ENCODE measurements at places on chromosomes 2 and 18. TPM values are rescaled to one million over a fixed set of nuclear protein-coding genes. Genes with fewer than 3 reads are reported as not detected.
A peak's percentile ranks its signal among the peaks of the same experiment; 100 is the strongest.

GRCh38 chr18:28635530-28635929, 458.6 kb upstream of the CDH2 start:
- H3K4me3 ChIP-seq, result no peak overlapping the region
- H3K27ac ChIP-seq, result no peak overlapping the region
- no peaks in the 10 kb centered on the region for H3K4me1 ChIP-seq
- DNase-seq, result no peak

THADA gene
- 39.9 TPM for total RNA-seq

TPRKB gene
- total RNA-seq, result 36.7 TPM

DNA sequence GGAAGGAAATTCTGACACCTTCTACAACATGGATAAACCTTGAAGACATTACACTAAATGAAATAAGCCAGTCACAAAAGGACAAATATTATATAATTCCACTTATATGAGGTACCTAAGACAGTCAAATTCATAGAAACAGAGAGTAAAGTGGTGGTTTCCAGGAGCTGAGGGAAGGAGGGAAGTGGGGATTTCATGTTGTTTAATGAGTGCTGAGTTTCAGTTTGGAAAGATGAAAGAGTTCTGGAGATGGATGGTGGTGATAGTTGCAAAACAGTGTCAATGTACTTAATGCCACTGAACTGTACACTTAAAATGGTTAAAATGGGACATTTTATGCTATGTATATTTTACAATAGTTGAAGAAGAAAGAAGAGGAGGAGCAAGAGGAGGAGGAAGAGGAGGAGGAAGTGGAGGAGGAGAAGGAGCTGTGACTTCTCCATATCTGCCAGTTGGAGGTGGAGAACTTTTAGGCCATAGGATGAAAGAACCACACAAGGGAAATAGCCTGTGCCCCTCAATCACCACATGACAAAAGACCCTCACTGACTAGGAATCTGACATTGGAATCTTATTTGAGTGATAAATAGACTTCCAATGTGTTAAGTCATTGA, 55.3 kb upstream of the LGALSL start:
- no peak for DNase-seq
- H3K4me3 ChIP-seq, result no peak overlapping the region
- H3K27ac ChIP-seq, result no peak overlapping the region
- no peaks in the 10 kb centered on the region for H3K27me3 ChIP-seq

GRCh38 chr2:26537069-26537825, 59.3 kb upstream of the OTOF start:
- no peak for DNase-seq
- no peak overlapping the region for H3K4me3 ChIP-seq

PLGLB2 gene
- 1.7 TPM for total RNA-seq

BCL2 gene
- 4.0 TPM for total RNA-seq

GRCh38 chr18:69757733-69758132, 189.9 kb downstream of the CD226 start:
- H3K4me1 ChIP-seq, result peaks cover 2% of the 10 kb centered on the region
- no peak for DNase-seq
- no peaks in the 10 kb centered on the region for H3K27me3 ChIP-seq
- no peak overlapping the region for H3K4me3 ChIP-seq
- H3K27ac ChIP-seq, result no peak overlapping the region
- no peaks in the 10 kb centered on the region for H3K36me3 ChIP-seq

EVX2 gene
- not detected for total RNA-seq

LDAH gene
- 21.5 TPM for total RNA-seq

BOLL gene
- total RNA-seq, result not detected

DNA sequence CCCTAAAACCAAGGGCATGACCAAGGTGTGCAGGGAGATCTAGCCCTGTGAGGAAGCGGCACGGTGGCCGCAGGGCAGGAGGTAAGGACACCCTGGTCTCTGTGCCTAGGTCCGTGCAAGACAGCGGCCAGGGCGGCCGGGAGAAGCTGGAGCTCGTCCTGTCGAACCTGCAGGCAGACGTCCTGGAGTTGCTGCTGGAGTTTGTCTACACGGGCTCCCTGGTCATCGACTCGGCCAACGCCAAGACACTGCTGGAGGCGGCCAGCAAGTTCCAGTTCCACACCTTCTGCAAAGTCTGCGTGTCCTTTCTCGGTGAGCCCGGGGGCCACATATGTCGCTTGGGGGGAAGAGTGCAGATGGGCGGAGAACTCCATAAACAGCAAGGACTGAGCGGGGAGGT, 235.4 kb downstream of the ATAD2B start:
- no peak overlapping the region for H3K27ac ChIP-seq
- DNase-seq, result no peak
- no peaks in the 10 kb centered on the region for H3K36me3 ChIP-seq
- H3K4me1 ChIP-seq, result no peaks in the 10 kb centered on the region

CFLAR gene
- total RNA-seq, result 232 TPM

RNF125 gene
- total RNA-seq, result 0.50 TPM

GRCh38 chr2:47174733-47175361, 19.7 kb upstream of the STPG4 start:
- peaks cover 36% of the 10 kb centered on the region for H3K4me1 ChIP-seq
- H3K27me3 ChIP-seq, result no peaks in the 10 kb centered on the region
- peaks cover 74% of the 10 kb centered on the region for H3K36me3 ChIP-seq
- peak overlapping the region; percentile 100 for H3K4me3 ChIP-seq
- peak overlapping the region; percentile 99 for H3K27ac ChIP-seq

KHK gene
- total RNA-seq, result 4.2 TPM

NOSTRIN gene
- total RNA-seq, result 12.5 TPM

CPO gene
- total RNA-seq, result 0.40 TPM

DNA sequence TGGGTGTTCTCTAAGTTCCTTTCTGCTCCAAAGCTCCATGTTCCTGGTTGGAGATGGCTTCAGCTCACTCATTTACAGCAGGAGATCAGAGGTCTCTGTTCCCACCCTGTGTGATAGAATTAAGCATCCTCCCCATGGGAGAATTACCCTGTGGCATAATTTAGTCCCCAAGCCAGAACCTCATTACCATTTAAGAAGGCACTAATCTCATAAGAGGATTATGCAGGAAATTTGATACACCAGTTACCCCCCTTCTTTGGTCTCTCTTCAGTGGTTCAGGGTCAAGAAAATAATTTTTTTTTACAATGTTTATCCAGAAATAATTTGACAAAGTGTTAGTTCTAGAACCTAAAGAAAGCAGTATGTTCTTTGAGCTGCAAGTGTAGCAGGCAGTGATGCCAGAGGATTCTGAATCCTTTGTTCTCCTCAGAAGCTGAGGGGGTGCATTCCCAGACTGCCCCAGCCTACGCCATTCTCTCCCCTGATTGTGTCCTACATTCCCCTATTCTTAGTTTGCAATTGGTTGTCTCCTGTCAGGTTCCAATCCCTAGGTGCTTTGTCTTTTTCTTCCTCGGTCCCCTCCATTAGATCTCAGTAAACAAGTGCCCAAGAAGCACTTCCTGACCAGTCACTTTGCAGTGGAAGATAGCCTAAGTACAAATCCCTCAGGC, 163.6 kb downstream of the PRKCE start:
- no peaks in the 10 kb centered on the region for H3K27me3 ChIP-seq
- H3K4me1 ChIP-seq, result no peaks in the 10 kb centered on the region
- no peaks in the 10 kb centered on the region for H3K36me3 ChIP-seq
- H3K4me3 ChIP-seq, result no peak overlapping the region
- H3K27ac ChIP-seq, result no peak overlapping the region
- DNase-seq, result no peak

NPPC gene
- total RNA-seq, result not detected

GRCh38 chr18:8705238-8705960, at the start of gene MTCL1:
MTCL1 (plus strand) TSS chr18:8705556; CDS start chr18:8705661, 105 bp downstream.
- H3K36me3 ChIP-seq, result peaks cover 58% of the 10 kb centered on the region
- no peaks in the 10 kb centered on the region for H3K27me3 ChIP-seq
- DNase-seq, result peak; percentile 59
- H3K4me3 ChIP-seq, result peak within 1 kb of the TSS; percentile 92
- H3K27ac ChIP-seq, result peak within 1 kb of the TSS; percentile 90

DNA sequence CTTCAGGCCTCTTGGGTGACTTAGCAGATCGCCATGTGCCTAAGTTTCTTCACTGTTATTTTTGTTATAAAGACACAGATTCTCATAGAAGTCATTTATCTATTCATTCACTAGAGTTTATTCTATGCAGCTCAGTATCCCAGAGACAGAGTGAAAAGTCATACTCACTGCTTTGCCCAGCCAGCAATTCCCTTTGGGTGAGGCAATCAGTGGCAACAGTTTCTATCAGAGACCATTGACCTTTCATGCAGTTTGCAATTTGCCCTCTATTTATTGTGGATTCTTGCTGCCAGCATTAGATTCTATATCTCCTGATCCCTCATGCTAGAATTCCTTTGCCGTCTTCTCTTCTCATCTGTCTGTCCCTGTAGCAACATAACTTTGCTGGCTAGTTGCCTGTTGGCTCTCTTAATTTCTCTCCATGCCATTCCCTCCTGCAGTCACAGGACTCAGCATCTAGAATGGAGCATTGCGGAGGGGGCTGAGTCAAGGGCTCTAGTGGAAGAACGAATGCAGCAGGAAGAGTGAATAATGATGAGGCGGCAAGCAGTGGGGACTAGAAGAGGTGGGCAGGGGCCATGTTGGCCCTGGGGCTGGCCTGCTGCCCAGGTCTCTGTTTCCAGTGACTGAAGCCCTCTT, 12.2 kb downstream of the SLC9A4 start:
- H3K4me3 ChIP-seq, result no peak overlapping the region
- no peak overlapping the region for H3K27ac ChIP-seq
- peaks cover 5% of the 10 kb centered on the region for H3K36me3 ChIP-seq
- H3K4me1 ChIP-seq, result peaks cover 17% of the 10 kb centered on the region

PSD4 gene
- 64.5 TPM for total RNA-seq

DNA sequence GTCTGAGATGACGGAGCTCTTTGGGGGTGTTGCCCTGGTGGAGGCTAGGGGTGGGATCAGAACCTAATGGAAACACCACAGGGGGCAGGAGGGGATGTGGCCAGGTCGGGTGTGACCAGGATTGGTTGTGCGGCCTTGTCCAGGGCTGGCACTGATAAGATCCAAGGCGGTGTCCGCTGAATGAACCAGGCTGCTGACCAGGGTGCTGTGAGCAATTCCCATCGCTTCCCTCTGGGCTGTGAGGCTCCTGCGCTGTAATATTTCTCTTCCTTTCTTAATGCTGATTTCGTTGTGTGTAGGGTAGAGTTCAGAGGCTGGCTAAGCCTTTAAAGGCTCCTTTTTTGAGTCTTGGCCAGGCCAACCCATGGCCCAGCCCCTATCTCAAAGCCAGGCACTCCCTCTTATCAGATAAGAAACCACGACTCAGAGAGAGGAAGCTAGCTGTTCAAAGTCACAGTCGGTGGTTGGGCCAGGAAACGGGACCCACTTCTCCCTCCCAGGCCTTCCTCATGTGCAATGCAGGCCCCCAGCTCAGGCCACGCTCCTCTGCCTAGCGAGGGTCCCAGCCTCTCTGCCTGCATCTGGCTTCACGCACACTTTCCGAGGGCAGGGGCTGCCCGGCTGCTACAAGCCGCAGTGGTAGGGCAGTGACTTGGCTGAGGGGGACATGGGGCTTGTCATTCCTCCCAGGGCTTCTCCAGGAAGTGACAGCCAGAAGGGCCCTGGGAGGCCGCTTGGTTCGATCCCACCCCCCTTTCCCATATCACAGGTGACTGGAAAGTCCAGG, 26.0 kb upstream of the FOSL2 start:
- peak; percentile 70 for DNase-seq
- peaks cover 73% of the 10 kb centered on the region for H3K4me1 ChIP-seq
- H3K4me3 ChIP-seq, result no peak overlapping the region
- H3K27ac ChIP-seq, result peak overlapping the region; percentile 54
- H3K27me3 ChIP-seq, result no peaks in the 10 kb centered on the region
